ENCODE measurements at places on chromosomes 12 and 14.

- no peak for DNase-seq
Observed at GRCh38 chr12:95837240-95838038, 21.3 kb upstream of the SNRPF start.

DNA sequence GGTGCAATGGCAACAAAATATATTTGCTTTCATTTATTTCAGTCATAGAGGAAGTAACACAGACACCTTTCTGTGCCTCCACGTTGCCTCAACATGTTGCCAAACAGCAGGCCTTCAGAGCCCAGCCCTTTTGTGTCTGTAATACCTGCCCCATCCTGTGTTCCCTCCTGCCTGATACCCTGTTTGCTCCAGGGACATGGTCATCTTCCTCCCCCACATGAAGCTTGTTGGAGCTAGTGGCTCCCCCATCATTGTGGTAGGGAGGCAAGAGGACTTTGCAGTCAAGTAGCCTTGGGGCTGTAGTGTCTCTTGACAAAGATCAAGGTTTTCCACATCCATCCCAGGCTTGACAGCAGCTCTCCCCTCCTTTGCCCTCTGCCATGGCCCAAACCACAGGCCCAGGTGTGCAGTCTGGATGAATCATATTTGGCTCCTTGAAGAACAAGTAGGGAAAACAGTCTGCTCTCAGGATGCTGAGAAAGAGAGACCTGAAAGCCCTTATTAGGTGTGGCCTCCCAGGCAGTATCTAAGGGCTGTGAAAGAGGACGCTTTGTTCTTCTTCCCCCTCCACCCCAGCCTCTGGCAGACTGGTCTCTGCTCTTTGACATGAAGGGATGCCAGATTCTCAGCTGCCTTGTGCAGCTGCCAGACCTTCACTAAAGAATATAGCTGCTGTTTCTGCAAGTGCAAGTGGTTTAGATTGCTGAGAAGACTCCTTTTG lies 329.0 kb downstream of the C12orf75 start:
- peak; percentile 56 for DNase-seq

- no peak for DNase-seq
Observed at GRCh38 chr12:19764408-19764807, 325.1 kb downstream of the AEBP2 start.

DNA sequence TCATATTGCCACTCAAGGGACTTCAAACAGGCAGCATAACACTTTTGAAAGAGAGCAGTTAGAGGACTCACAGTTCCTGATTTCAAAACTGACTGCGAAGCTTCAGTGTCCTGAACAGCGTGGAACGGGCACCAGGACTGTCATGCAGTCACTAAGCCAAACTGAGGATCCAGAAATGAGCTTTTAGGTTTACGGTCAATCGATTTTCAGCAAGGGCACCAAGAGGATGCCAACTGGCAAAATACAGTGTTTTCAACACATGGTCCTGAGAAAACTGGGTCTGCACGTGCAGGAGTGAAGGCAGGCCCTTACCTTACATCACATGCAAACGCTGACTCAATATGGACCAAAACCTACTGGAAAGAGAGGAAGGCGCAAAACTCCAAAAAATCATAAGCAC lies 15.6 kb downstream of the BRF1 start:
- no peak for DNase-seq

- no peak for DNase-seq
Observed at GRCh38 chr12:6106218-6106617, 18.3 kb downstream of the VWF start.

DNA sequence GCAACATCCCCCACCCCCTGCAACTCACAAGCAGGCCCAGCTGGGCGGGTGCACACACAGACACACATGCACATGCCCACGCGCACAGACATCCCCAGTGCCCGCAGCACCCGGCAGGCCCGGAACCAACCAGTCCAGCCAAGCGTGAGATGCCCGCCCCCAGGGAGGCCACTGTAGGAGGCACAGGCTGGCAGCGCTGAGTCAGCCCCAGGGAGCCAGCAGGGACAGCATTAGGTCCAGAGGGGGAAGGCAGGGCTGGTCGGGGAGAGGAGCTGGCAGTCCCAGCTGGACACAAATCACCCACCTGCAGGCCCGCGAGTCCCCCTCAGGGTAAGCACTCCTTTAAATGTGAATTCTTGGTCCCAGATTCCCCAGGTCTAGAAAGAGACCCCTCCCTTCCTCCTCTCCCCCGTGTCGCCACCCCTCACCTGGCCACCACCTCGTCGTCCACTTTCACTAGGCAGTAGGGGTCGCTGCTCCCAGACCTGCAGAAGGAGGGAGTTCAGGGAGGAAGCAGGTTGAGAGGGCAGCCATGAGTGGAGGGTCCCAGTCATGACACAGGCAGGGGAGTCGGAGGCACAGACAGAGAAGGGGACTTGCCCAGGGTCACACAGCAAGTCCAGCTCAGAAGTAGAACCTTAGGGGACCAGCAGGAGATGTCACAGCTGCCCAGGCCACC lies 5.0 kb downstream of the RASAL1 start:
- DNase-seq: peak; percentile 41

- DNase-seq: no peak
Observed at GRCh38 chr12:53326460-53327185, 5.2 kb upstream of the AAAS start.

DNA sequence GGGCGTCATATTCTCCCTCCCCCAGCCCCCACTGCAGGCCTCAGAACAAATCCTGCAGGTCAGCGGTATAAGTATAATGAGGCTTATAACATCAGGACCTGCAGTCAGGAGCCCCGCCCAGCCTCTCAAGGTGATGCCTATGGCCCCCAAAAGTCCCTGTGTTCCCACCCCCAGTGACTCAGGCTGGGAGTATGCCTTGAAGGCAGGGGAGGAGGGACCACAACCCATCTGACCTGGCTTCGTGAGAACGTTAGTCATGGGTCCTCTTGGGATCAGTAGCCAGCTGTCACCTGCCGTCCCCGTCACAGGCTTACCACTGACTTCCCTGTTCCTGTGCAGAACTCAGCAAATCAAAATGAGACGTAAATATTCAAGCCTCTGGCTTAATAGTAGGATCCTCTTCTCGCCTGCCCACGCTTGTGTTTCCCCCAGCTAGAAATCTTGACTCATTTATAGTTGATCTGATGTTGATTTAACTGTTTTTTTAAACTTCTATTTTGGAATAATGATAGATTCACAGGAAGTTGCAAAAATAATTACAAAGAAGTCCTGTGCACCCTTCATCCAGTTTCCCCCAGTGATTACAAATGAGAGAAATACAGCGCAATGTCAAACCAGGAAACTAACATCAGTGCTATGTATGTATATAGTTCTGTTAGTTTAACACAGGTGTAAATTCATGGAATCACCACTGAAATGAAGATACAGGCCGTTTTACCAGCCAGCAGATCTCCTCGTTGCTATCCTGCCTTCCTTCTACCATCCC lies 107.5 kb downstream of the ADGRD1 start:
- DNase-seq: no peak

GRCh38 chr14:100889641-100890040 lies 13.9 kb downstream of the RTL1 start:
- DNase-seq: peak; percentile 21

- DNase-seq: no peak
Observed at GRCh38 chr14:96191841-96192462, 12.7 kb upstream of the BDKRB2 start.

GRCh38 chr14:39682582-39682981 lies 250.3 kb upstream of the FBXO33 start:
- no peak for DNase-seq

DNA sequence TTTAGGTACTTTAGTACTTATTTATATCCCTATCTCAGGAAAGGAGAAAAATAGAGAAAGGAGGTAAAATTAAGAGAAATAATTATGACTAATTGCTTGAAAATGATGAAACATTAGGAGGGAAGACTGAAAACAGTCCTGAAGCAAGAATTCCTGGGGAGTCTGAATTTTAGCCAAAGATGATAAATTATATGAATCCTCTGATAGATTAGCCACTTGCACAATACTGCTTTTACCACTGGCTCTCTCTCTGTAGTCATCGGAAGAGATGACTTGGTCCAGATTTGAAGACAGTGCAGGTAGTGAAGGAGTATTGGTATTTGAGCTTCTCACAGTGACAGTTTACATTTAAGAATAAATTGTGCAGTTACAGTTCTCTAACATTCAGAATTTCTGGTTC lies 83.8 kb upstream of the CLEC14A start:
- no peak for DNase-seq

DNA sequence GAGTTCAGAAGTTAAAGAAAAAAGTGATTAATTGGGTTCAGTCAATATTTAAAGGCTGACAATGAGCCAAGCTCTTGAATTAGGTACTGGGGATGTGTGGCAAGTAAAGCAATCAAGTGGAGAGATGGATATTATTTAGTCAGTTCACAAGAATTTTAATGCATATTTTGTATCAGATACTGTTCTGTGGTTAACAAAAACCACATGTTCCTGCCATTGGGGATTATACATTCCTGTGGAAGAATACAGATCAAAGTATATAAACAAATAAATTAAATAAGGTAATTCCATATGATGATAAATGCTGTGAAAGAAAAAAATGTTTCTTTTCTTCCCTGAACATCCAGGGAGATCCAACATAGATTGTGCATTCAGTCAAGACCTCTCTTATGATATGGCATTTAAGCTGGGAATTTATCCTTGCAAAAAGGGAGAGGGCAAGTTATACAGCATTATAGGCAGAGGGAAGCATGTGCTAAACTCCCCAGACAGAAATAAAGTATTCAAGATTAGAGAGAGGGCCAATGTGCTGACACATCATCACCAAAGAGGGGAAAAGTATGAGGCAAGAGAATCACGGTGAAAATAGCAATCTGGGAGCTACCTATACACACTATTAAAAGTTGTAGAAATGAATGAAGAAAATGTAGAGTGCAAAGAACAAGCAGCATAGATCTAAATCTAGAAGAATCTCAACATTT lies 17.6 kb upstream of the A2M start:
- DNase-seq: no peak

DNA sequence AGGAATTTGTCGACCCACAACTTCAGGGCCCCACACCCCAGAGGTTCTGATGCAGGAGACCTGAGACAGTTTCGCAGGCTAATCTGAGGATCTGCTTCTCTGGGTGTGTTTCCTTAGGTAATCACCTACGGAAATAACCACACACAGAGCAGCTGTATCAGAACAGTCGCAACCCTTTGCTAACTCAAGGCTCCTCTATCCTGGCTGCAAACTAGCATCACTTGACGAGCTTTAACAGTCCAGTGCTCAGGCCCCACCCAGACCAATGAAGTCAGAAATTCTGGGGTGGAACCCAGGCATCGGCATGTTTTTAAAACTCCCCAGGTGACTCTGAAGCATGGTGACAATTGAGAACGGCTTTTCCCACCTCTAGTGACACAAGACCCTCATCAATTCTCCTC lies 20.7 kb downstream of the SLC7A7 start:
- DNase-seq: no peak

- no peak for DNase-seq
Observed at GRCh38 chr14:93200553-93200952, 6.3 kb downstream of the GON7 start.

- DNase-seq: no peak
Observed at GRCh38 chr12:81888106-81888740, 129.1 kb upstream of the PPFIA2 start.

GRCh38 chr12:12722435-12723148 lies 5.4 kb downstream of the CDKN1B start:
- DNase-seq: no peak

DNA sequence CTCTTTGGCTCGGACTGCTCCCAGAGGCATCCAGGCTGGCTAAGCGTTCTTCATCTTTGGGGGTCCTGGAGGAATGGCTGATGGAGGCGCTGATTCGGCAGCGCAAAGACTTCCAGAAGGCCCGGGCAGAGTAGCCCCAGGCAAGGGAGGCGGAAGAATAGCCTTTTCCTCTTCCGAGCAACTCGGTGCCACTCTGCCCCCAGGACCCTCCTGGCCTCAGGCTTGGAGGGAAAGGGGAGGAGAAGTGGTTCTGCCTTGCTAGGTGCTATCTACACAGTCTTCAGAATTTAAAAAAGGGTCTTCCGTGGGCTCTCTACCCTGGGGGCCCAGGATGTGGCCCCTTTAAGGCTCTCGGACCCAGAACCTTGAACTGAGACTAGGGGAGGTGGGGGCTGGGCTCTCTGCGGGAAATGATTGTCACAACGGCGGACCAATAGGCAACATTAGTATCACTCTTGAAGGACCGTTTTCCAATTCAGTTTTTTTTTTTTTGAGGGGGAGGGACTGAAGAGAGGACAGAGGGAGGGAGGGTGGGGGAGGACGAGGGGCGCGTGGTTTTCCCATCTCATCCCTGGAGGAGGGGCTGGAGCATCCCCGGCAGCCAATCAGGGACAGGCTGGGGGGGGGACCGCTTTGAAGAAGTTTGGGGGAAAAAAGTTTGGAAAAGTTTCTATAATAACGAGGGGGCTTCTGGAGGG lies at the start of gene NFATC4:
NFATC4 (plus strand) TSS at position 671 of the 698 bp plus-strand sequence. CDS start 157 bp downstream, outside the sequence.
- DNase-seq: peak; percentile 86

GRCh38 chr14:54730156-54730961 lies 163.4 kb downstream of the SAMD4A start:
- DNase-seq: no peak

- no peak for DNase-seq
Observed at GRCh38 chr14:60278350-60278749, 29.3 kb downstream of the PPM1A start.

DNA sequence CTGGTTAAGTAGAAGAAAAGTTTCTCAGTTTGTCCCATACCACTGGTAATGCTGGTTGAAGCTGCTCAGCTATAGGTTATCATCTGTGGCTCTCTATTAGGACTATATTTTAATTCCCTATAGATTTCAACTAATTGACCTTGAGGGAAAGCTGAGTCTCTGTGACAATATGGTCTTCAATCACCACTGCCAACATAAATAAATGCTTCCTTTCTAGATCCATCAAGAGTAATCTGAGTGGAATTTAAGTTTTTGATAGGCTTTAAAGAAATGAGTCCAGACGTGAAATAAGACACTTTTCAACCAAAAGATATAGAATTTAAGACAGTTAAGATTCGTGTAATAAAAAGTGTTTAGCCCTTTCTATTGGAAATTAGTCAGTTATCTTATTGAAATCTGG lies 63.5 kb upstream of the MYF6 start:
- DNase-seq: no peak

- no peak for DNase-seq
Observed at GRCh38 chr14:55192054-55192621, 753 bp upstream of the DLGAP5 start.

- DNase-seq: no peak
Observed at GRCh38 chr14:36700651-36701050, 39.0 kb downstream of the PAX9 start.

GRCh38 chr14:42163136-42163535 lies 556.5 kb downstream of the LRFN5 start:
- DNase-seq: no peak

DNA sequence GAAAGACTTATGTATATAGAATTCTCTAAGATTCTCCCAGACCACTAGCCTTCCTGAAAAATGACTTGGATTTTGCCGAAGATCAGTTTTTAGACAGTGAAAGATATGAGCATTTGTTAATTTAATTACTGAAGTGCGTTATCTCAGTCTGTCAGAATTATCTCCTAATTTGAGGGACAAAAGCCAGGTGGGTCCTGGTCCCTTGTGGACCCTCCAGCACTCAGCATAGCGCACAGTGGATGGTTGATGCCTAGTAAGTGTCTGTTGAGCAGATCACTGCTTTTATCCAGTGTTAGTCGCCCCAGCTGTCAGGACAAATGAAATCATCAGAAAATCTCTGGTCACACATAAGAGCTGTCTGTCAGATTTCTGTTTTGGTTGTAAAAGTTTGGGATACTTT lies 80.4 kb downstream of the EML1 start:
- DNase-seq: no peak

Measured in Right ventricle myocardium superior (tissue), 1 donor.